ENCODE measurements at places on chromosomes 2 and 18.

DNA sequence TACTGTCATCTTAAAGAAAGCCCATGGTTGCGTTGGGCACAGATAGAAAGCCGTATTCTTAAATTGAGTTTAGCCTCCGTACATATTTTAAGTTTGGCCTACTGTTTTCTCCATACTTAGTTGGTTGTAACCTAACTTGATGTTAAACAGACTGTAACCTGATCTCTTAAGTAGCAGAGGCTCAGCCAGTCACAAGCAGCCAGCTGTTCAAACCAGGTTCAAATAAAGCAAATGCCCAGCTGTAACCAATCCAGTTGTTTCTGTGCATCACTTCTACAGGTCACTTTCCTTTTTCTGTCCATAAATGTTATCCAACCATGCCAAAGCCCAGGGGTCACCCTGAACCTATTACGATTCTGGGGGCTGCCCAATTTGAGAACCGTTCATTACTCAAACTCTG is 10.0 kb upstream of the THADA start:
- no peak overlapping the region for H3K27ac ChIP-seq
- H3K4me1 ChIP-seq, result no peaks in the 10 kb centered on the region
- peak; percentile 23 for DNase-seq
- no peak overlapping the region for H3K4me3 ChIP-seq
- no peaks in the 10 kb centered on the region for H3K27me3 ChIP-seq

GRCh38 chr2:124323321-124323720 is 298.2 kb downstream of the CNTNAP5 start:
- no peaks in the 10 kb centered on the region for H3K27me3 ChIP-seq
- no peaks in the 10 kb centered on the region for H3K36me3 ChIP-seq
- H3K27ac ChIP-seq, result no peak overlapping the region
- no peak for DNase-seq
- H3K4me3 ChIP-seq, result no peak overlapping the region
- H3K4me1 ChIP-seq, result no peaks in the 10 kb centered on the region

- peak overlapping the region; percentile 89 for H3K4me3 ChIP-seq
- no peaks in the 10 kb centered on the region for H3K36me3 ChIP-seq
- peak overlapping the region; percentile 72 for H3K27ac ChIP-seq
- peak; percentile 41 for DNase-seq
Observed at GRCh38 chr2:169828141-169828811, 1.0 kb downstream of the UBR3 start.

DNA sequence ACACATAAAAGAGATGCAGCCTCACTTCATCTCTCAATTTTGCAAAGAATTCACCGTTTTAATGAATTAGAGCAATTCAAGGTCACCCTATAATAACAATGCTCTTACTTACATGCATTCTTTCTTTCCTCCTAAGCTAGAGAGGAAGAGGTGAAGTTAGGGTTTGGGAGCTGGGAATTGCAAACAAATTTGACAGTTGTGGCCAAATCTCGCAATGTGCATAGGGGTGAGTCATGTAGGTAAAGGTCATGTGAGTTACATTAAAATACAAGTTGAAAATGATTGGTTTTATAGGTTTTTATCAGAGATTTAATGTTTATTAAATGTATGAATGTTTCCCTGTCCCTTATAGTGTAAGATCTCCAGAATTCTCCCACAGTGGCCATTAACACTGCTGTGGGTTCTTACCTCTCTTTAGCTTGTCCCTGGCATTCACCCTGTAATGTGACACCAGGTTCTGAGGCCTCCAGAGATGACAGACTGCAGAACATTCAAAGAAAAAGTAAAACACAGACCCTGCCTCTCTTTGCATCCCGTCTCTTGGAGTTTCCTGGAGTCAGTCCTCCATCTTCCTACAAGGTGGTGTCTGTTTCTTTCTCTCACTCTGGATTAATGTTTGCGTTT is 53.7 kb upstream of the LGALSL start:
- H3K4me3 ChIP-seq, result no peak overlapping the region
- DNase-seq, result no peak
- no peaks in the 10 kb centered on the region for H3K36me3 ChIP-seq
- H3K27me3 ChIP-seq, result peaks cover 7% of the 10 kb centered on the region
- peaks cover 10% of the 10 kb centered on the region for H3K4me1 ChIP-seq

DNA sequence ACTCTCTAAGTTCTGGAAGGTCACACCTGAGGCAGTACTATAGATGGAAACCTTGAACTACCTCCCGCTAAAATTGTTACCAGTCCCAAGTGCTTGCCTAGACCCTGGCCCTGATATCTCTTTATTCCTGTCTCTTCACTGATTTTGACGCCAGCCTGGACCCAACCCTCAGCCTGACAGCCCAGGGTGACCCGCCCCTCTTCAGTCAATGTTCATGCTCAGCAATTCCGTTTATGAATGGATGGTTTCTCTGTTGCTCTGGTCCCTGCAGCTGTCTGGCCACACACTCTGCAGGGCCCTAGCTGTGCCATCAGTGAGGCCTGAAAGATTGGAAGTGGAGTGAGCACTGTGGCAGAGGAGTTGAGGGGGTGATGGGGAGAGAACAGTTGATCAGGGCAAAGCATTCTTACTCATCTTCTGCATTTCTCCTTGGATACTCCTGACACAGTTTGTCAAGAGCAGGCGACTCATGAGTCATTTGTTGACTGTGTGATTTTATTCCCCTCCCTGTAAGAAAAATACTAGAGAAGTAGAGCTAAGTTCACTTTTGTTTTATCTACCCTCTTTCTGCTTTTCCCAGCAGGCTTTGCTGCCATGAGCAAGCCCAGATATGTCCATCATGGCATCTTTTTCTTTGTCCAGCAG is 46.0 kb downstream of the NPAS2 start:
- H3K36me3 ChIP-seq, result no peaks in the 10 kb centered on the region
- no peaks in the 10 kb centered on the region for H3K27me3 ChIP-seq
- no peak overlapping the region for H3K4me3 ChIP-seq
- peak overlapping the region; percentile 56 for H3K27ac ChIP-seq

GRCh38 chr2:74845217-74845751 is 11.4 kb downstream of the HK2 start:
- peak; percentile 94 for DNase-seq
- no peak overlapping the region for H3K4me3 ChIP-seq
- no peaks in the 10 kb centered on the region for H3K27me3 ChIP-seq
- H3K4me1 ChIP-seq, result peaks cover 52% of the 10 kb centered on the region
